Natural killer cell treated with Interleukin-12 subunit alpha and Interleukin-12 subunit beta and Interleukin-15 and Interleukin-18, amount 100 ng/mL, for 72 hours (primary cell): ENCODE measurements at places on chromosomes 1 and 21. TPM values are rescaled to one million over a fixed set of nuclear protein-coding genes. Genes with fewer than 3 reads are reported as not detected.

FNBP1L gene
- 0.24 TPM for total RNA-seq

ACKR1 gene
- total RNA-seq = not detected

DNASE2B gene
- not detected for total RNA-seq

FCN3 gene
- total RNA-seq = not detected

PAPPA2 gene
- total RNA-seq = not detected

SPSB1 gene
- 1.4 TPM for total RNA-seq

TAGLN2 gene
- 375 TPM for total RNA-seq

TPR gene
- total RNA-seq = 115 TPM

RGS8 gene
- not detected for total RNA-seq
